Spinal cord (tissue), 10 donors: ENCODE measurements at places on chromosomes 7 and 10. TPM values are rescaled to one million over a fixed set of nuclear protein-coding genes. Genes with fewer than 3 reads are reported as not detected.

The CLRN3 gene
- polyA plus RNA-seq: 0.36 TPM

The NHLRC2 gene
- polyA plus RNA-seq: 12.6 TPM

The HOXA1 gene
- polyA plus RNA-seq: 3.9 TPM

The ARPC1A gene
- polyA plus RNA-seq: 147 TPM

The TLL2 gene
- 4.5 TPM for polyA plus RNA-seq

The CPN1 gene
- 0.24 TPM for polyA plus RNA-seq

The NKX6-2 gene
- polyA plus RNA-seq: 37.6 TPM

The LIPK gene
- polyA plus RNA-seq: not detected

The PRKAR2B gene
- 96.0 TPM for polyA plus RNA-seq

The GATA3 gene
- 3.4 TPM for polyA plus RNA-seq

The PRSS2 gene
- not detected for polyA plus RNA-seq

The CPA2 gene
- polyA plus RNA-seq: 0.21 TPM

The CRYGN gene
- polyA plus RNA-seq: 0.55 TPM

The TMEM270 gene
- polyA plus RNA-seq: not detected

The RPP30 gene
- 52.1 TPM for polyA plus RNA-seq

The TMEM120A gene
- polyA plus RNA-seq: 95.4 TPM

The OPN1SW gene
- polyA plus RNA-seq: 2.3 TPM

The NPSR1 gene
- polyA plus RNA-seq: 0.15 TPM

The NUDT13 gene
- 5.4 TPM for polyA plus RNA-seq

The AGK gene
- polyA plus RNA-seq: 48.5 TPM

The CDC14C gene
- 0.86 TPM for polyA plus RNA-seq

The PLA2G12B gene
- not detected for polyA plus RNA-seq

The ZFAND4 gene
- 19.3 TPM for polyA plus RNA-seq

The FAM25C gene
- not detected for polyA plus RNA-seq

The CSGALNACT2 gene
- 20.1 TPM for polyA plus RNA-seq

The VSIR gene
- polyA plus RNA-seq: 33.1 TPM

The ASNS gene
- polyA plus RNA-seq: 93.3 TPM

The THSD7A gene
- 21.8 TPM for polyA plus RNA-seq

The ZSCAN25 gene
- 12.9 TPM for polyA plus RNA-seq

The ABCC2 gene
- 0.68 TPM for polyA plus RNA-seq

The GIMAP2 gene
- 7.3 TPM for polyA plus RNA-seq

The CNPY1 gene
- 0.41 TPM for polyA plus RNA-seq

The NKX1-2 gene
- polyA plus RNA-seq: 1.9 TPM

The SHH gene
- polyA plus RNA-seq: 3.9 TPM

The ZCWPW1 gene
- polyA plus RNA-seq: 6.6 TPM

The ANKIB1 gene
- polyA plus RNA-seq: 42.2 TPM

The FAM25G gene
- polyA plus RNA-seq: not detected

The DGKB gene
- 25.3 TPM for polyA plus RNA-seq

The CDNF gene
- 1.8 TPM for polyA plus RNA-seq

The COX19 gene
- 19.6 TPM for polyA plus RNA-seq

The IQUB gene
- polyA plus RNA-seq: 3.2 TPM

The TRIM73 gene
- polyA plus RNA-seq: 9.9 TPM

The ARMS2 gene
- polyA plus RNA-seq: 0.52 TPM

The PILRA gene
- 6.6 TPM for polyA plus RNA-seq

The GPR22 gene
- 11.8 TPM for polyA plus RNA-seq

The TUBB8 gene
- polyA plus RNA-seq: 0.43 TPM

The LDB1 gene
- polyA plus RNA-seq: 95.7 TPM

The BMPER gene
- polyA plus RNA-seq: 31.9 TPM

The SPDYE8 gene
- polyA plus RNA-seq: 1.6 TPM

The TMEM229A gene
- 3.7 TPM for polyA plus RNA-seq

The PTF1A gene
- 0.83 TPM for polyA plus RNA-seq

The AHR gene
- polyA plus RNA-seq: 8.7 TPM

The GPR37 gene
- 26.3 TPM for polyA plus RNA-seq

The TRIL gene
- polyA plus RNA-seq: 66.0 TPM

The CEP55 gene
- polyA plus RNA-seq: 5.7 TPM

The SPDYE2 gene
- 3.7 TPM for polyA plus RNA-seq

The GPC2 gene
- polyA plus RNA-seq: 47.7 TPM

The ZP3 gene
- polyA plus RNA-seq: 1.1 TPM
